SJSA1 (cell line): ENCODE measurements at places on chromosomes 3 and 15. TPM values are rescaled to one million over a fixed set of nuclear protein-coding genes. Genes with fewer than 3 reads are reported as not detected.

DNA sequence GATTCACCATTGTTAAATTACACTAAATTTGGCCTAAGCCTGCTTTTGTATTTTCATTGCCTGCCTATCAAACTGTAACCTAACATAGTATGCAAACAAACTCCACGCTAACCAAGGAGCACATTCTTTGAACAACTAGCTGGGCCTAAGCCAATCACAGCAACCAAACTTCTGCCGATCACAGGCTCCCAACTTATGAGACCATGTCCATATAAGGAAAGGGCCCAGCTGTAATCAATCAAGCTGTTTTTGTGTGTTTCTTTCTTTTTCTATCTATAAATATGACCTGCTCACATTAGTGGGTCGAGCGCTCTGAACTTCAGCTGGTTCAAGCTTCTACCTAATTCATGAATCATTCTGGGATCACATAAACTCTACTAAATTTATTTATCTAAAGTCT lies 473.6 kb downstream of the SI start:
- DNase-seq, result no peak

DNA sequence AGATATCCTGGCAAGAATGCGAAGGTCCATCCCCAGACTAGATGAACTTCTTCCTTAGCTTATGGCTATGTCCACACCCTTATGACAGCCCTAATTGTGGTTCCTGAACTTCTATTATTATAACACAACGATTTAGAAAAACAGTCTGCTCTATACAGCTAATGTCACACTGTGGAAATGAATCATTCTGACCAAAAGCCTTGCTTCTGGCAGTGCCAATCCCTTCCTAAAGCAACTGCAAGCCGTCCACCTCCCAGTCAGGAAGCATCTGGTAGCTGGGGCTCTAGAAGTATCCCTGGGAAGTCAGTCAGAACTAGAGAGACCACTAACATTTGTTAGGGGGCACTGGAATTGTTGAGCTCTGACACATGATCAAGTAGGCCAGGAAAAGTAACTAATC lies 45.0 kb downstream of the MYO5A start:
- DNase-seq, result peak; percentile 19

DNA sequence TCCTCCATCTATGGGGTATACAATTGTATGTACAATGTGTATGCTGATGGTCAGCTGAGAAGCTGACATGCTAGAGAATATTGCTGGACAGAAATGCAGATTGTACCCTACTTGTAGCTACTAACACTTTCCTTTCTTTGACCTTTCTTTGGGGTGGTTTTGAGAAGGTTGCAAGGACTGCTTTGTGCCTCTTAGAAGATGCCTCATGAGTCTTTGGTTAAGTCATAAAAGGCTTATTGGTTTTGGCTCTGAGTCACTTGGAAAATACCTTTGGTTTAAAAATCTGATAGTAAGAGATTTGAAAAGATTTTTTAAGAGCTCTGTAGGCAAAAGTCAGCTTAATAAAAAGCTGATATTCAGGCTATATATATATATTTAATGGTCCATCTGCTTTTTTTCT lies 71.5 kb downstream of the ZMAT3 start:
- DNase-seq, result no peak

- DNase-seq, result no peak
These were observed 23.4 kb downstream of the ARMC8 start for GRCh38 chr3:138210528-138210927.

DNA sequence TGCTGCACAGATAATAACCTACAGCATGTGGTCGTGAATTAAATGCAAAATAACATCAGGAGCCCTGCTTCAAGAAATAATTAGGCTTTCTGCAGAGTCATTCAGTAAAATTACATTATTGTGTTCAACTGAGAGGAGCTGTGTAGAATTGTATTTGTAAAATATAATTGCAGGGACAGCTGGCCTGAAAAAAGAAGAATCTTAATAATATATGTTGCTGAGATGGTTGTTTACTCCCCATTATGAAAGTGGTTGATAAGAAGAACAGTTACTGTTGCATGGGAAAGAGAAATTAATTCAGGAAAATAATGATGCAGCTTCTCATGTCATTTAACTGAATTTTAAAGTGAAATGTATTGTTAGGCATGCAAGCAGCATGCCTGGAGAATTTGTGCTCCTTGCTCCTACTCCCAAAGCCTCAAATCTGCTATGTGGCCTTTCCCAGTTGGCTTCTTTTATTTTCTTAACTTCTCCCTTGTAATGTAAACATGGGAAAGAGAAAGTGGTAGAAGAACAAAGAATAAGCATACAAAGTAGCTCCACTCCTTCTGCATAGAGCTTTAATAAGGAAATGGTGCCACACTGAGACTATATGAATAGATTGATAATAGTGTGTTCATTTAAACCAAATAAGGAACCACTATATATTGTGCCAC lies 100.1 kb downstream of the VGLL3 start:
- no peak for DNase-seq

GRCh38 chr15:83582381-83582780 lies 71.5 kb upstream of the ADAMTSL3 start:
- no peak for DNase-seq

GRCh38 chr15:39154227-39154638 lies 426.6 kb upstream of the THBS1 start:
- no peak for DNase-seq

TMEM207 gene
- not detected in 2 replicates for total RNA-seq

ZPLD1 gene
- not detected in 2 replicates for total RNA-seq

DNAH1 gene
- total RNA-seq, result 0.47 and 1.1 TPM in 2 replicates

CTXN2 gene
- not detected in 2 replicates for total RNA-seq
